ENCODE measurements at places on chromosomes 13 and 19. TPM values are rescaled to one million over a fixed set of nuclear protein-coding genes. Genes with fewer than 3 reads are reported as not detected.

DNA sequence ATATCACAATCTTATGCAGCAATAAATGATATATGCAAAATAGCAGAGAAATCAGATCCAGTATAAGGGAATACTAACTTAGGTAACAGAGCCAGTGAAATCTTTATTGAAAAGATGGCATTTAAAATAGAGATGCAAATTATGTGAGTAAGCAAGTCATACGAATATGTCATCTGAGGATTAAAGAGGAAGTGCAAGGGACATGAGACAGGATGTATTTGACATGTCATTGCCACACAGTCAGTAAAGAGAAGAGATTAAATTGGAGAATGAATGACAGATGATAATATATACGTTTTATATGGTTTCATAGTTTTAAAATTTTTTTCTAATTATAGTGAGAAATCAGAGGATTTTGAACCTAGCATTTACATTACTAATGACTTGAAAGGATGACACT, 426.4 kb downstream of the SLITRK5 start:
- H3K4me1 ChIP-seq, result no peaks in the 10 kb centered on the region
- H3K36me3 ChIP-seq, result no peaks in the 10 kb centered on the region
- no peak for DNase-seq
- H3K4me3 ChIP-seq, result no peak overlapping the region
- no peak overlapping the region for H3K27ac ChIP-seq
- no peaks in the 10 kb centered on the region for H3K27me3 ChIP-seq

- no peak for DNase-seq
- H3K4me3 ChIP-seq, result peak overlapping the region; percentile 56
- H3K27ac ChIP-seq, result peak overlapping the region; percentile 92
- no peaks in the 10 kb centered on the region for H3K36me3 ChIP-seq
Observed at GRCh38 chr19:12779162-12779993, 4.0 kb upstream of the HOOK2 start.

DNA sequence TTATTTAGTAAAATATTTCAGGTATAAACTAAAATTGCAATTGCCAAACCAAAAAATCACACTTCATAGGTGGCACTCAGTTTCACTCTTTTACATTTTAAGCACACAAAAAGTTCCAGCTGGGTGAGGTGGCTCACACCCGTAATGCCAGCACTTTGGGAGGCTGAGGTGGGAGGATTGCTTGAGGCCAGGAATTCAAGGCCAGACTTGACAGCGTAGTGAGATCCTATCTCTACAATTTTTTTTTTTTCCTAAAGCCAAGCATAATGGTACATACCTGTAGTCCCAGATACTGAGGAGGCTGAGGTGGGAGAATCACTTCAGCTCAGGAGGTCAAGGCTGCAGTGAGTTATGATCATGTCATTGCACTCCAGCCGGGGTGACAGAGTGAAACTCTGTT, 20.6 kb upstream of the SLC46A3 start:
- peaks cover 2% of the 10 kb centered on the region for H3K27me3 ChIP-seq
- no peak overlapping the region for H3K4me3 ChIP-seq
- no peaks in the 10 kb centered on the region for H3K4me1 ChIP-seq
- DNase-seq, result no peak
- H3K27ac ChIP-seq, result no peak overlapping the region

The ZNF584 gene
- total RNA-seq, result 5.2 TPM

The XPO4 gene
- total RNA-seq, result 16.4 TPM
